SJCRH30 (cell line): ENCODE measurements at places on chromosomes 11 and 22. TPM values are rescaled to one million over a fixed set of nuclear protein-coding genes. Genes with fewer than 3 reads are reported as not detected.
A peak's percentile ranks its signal among the peaks of the same experiment; 100 is the strongest.

DNA sequence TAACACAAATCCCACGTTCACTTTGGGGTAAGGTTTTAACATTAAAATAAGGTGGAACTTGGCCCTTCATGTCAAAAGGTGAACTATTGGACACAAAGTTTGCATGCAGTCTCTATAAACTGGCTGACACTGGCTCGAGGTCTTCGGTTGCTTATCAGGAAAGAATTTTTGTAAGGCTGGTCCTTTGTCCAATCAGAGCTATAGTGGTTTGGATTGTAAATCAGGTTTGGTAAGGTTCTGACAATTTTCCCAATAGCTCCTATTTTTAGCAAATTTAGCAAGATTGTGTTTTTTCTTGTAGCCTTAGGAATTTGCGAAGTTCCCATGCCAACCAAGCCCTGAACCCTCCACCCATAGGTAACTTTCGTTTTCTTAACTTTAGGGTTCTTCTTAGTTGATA is 17.6 kb upstream of the MED17 start:
- DNase-seq = no peak

DNA sequence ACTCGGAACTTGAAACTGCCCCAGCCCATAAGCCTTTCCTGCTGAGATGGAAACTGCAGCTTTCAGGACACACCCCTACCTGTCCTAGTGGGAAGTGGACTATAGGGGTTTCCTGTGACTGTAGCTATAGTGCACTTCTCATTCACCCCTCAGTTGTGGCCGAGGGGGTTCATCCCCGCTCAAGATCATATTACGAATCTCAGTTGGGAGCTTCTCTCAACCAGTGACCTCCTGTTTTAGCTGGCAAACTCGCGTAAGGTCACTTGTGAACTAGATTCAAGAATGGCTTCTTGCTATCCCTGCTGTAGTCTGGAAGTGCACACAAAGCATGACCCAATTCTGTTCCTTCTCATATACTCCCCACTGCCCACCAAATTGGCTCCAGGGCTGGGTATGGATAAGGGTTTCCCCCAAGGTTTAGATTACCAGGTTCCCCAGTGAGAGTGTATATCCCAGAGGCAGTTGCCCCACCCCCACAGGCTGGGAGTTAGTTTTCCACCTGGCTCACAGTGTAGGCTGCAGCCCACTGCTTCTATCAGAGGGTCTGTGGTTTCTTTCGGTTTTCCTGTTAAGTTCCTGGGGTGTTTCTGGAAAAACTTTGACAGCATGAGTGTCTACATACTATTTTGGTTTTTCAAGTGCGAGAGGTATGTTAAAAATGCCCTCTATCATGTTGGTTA is 812.9 kb downstream of the JRKL start:
- no peak for DNase-seq

DNA sequence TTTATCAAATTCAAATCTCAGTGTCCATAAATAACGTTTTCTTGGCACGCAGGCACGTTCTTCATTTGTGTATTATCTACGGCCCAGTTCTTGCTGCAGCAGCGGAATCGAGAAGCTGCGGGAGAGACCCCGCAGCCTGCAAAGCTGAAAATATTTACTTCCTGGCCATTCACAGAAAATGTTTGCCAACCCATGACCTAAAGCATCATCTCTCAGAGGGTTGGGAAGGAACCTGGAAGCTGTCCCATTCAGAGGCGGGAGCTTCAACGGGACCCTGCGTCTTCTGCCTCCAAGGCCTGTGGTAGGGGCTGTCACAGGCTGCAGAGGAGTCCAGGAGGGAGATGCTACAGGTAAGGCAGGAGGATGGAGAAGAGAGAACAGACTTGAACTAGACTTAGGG is 319.2 kb downstream of the MN1 start:
- no peak for DNase-seq

GRCh38 chr11:67301951-67302516 is 1.3 kb upstream of the SSH3 start:
- DNase-seq = peak; percentile 94

DNA sequence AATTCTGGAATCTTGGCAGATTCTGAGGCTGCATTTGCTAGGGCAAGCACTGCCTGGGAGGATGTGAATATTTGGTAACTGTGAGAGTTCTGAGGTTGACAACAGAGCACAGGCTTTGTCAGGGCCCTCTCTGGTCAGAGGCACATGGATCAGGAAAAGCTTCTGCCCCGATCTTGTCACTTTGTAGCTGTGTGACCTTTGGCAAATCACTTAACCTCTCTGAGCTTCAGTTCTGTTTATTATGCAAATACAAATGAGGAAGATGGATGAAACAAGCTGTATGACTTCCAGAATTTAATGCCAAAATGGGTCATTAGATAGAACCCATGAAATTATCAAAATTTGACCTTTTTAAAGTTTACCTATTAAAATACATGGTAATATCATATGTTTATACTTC is 94.9 kb downstream of the SEZ6L start:
- DNase-seq = no peak

DNA sequence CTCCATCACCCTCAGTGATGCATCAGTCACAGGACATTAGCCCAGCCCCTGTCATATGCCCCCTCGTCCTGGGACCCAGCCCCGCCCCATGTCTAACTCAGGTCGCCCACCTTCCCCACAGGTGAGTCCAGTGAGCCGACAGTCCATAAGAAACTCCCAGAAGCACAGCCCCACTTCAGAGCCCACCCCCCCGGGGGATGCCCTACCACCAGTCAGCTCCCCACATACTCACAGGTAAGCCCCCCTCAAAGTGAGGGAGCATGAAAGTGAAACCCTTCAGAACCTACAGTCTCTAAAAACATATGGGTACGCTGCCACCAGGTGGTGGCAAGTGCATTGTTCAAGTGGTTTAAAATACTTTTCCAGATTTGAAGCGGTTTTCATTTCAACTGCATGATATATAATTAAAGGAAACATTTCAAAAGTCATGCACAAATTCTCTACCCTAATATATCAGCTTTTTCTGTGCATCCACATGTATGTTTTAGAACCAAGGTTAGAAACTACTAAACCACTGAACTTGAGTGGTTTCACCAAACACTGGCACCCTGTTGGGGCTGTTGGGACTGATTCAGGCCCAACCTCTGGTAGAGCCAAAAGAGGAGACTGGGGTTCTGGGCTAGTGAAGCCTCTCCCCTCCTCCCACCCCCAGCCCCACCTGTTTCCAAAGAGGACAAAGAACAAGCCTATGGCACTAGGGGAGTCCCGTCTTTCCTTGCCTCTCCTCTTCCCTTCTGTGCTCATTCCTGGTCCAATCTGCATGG is 17.3 kb downstream of the EPS8L2 start:
- peak; percentile 71 for DNase-seq

Gene POTEH
- total RNA-seq = not detected in 2 replicates

Gene TMPRSS13
- not detected in 2 replicates for total RNA-seq

DNA sequence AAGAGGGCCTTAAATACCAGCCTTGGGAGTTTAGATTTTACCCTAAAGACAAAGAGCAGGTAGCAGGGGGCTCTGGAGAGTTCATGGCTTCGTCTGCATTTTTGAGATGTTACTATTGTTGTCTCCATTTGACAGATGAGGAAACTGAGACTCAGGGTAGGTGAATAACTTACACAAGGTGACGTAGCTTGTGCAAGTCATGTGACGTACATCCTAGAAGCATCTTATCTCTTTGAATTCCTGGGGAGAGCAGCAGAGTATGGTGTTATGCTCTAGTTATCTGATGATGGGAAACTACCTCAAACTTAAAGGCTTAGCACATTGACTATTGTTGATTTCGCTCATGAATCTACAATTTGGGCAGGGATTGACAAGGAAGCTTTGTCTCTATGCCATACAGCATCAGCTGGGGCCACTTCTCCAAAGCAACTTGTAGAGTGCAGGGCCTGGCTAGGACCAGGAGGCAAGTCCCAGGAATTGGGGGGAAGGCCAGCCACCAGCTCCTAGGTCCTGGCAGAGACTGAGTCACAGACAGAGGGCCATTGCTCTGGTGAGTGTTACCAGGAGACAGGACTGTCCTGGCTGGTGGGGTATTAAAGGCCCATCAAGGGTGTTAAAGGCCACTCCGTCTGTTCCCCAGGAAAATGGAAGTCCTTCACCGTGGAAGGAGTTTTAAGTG is 52.1 kb upstream of the TSKU start:
- no peak for DNase-seq

GRCh38 chr22:24504540-24504939 is 9.4 kb downstream of the UPB1 start:
- DNase-seq = no peak

DNA sequence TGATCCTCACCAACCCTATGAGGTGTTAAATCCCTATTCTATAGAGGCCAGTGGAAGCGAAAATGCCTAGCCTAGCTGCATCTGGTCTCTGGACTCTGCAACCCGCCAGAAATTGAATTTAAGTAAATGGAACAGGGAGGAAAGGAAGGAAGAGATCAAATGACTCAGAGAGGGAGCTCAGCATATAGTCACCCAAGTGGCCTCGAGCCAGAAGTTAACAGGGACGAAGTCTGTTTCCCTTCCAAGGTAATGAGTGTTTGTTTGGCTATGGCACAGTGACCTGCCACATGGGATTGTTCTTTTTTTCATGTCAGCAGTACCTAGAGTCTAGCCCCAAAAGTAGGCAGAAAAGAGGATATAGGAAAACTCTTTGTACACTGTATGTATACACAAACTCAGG is 66.3 kb downstream of the PAK1 start:
- peak; percentile 55 for DNase-seq

DNA sequence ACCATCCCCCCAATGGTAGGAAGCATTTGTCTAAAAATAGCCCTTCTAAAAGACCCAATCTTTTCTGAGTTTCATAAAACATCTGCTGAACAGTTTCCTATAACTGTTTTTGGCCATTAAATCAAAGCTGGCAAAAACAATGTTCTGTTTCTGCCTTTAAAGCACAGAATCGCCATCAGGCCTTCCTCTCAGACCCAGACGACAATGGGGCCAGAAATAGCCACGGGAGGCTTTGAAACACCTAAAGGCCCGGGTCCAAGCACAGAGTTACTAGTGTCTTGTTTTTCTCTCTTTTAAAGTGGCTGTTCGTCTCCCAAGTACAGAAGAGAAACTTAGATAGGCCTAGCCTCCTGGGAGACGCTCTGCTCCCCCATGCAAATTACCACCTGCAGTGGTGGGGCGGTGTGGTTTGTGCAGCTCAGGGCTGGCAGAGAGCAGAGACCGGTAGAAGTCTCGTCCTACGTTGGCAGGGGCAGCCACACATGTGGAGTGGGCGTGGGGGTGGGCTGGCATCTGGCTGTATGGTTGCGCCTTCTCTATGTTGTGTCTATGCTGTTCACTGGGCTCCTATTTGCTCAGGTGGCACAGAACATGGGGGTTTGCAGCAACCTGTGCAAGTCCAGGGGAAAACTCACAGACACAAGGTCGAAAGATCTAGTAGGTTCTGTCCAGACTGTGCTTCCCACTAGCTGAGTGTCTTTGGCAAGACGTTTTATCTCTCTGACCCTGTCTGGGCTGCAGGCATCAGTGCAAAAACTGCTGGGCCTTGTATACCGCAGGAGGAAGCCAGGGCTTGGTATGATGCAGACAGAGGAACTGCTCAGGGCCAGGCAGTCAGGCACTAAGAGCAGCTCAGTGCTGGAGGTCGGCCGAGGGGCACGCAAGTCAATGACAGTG is 23.6 kb upstream of the ETS1 start:
- DNase-seq = no peak

Gene OSM
- not detected in 2 replicates for total RNA-seq

DNA sequence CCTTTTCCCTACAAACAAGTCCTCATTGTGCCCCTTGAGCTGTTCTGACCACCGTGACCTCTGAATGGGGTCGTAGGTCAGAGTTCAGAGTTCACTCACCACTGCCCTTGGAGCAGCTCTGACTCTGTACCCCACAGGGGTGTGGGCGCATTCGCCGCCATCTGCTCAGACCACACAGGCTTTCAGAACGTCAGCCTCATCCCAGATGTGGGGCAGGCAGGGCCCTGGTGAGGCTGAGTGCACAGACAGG is 14.8 kb upstream of the MUC5B start:
- no peak for DNase-seq

Gene CDHR5
- not detected in 2 replicates for total RNA-seq

- DNase-seq = no peak
These were observed 4.3 kb upstream of the MARK2 start for GRCh38 chr11:63834535-63835157.

DNA sequence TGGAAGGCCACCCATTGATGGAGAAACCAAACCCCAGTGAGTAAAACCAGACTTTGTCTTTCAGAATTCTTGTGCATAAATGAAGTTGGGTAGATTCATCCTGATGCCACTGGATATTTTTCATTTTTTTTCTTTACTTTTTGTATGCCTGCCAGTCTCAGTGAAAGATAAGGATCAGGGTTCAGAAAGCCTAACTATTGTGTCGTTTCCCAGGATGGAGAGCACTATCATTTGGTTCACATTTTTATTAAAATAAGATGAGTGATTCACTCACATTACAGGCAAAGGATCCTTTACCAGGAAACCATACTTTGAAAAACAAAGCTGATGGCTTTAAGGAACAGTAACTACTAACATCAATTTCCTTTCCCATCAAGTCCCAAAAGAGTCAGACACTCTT is 52.0 kb downstream of the ARFGAP2 start:
- DNase-seq = no peak

Gene ALG9
- total RNA-seq = 29.7 and 31.4 TPM in 2 replicates

DNA sequence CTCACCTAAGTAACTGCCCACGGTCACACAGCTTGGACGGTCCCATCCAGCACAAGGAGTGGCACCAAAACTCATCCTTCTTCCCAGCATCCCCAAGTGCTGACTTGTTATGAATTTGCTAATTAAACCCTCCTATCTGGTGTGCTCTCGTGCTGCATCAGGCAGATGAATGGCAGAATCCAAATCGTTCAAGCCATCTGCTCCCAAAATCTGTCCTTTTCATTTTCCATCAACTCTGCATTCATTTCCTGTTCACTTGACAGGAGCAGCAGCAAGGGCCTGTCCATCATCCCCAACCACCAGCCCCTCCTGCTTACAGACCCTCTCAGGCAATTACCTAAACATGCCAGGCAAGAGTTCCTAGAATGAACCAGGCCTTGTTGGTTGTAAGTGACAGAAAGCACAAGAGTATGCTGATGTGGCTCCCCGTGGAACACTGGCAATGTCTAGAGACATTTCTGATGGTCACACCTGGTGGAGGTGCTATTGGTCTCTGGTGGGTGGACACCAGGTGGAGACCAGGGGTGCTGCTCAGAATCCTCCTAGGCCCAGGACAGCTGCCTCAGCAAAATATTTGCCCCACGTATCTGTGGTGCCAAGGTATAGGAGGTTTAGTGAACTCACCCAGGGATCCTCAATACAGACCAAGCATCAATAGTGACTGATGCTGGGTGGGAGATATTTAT is 832.5 kb downstream of the TBC1D22A start:
- no peak for DNase-seq

DNA sequence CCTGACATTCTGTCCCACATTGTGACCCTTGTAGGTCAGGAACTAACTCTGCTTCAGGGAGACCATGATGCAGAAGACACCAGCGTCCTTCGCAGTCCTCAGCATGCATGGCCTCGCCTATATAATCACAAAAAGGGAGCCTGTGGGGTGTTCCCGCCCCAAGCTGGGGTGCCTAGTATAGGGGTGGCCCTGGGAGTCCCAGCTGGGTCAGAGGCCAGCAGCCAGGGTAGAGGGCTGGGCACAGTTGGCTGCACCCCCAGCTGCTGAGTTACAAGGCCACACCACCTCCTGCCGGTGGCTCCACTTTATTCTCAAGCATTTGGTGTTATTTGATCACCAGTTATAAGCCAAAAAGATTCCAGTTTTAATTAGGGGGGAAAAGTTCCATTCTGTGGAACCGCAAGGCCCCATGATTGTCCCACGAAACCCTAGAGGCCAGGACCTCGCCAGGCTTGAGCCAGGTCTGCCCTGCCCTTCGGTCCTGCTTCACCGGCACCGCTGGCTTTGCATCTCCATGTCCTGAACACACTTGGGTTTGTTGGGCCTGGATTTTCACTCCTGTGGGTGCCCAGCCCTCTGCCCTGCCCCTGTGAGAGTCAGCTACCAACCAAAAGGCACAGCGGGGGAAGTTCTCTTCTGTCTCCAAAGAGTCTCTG is 15.0 kb upstream of the GNB1L start:
- DNase-seq = no peak

Gene MAPK8IP2
- 0.48 and 0.99 TPM in 2 replicates for total RNA-seq
